ENCODE measurements at places on chromosomes 5 and 9.

DNA sequence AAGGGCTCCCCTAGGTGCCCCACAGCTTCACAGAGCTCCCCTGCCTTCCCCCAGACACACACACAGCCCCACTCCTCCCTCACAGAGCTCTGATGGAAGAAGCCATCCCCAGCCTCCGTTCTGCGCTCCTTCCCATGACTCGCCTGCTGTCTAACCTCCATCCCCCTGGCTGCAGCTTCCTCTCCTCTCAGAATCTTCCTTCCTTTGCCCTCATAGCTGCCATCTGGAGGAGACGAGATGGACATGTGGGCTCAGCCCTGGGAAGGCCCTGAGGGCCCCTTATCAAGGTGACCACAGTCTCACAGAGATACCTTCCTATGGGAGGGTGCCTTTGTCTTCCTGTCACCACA, 94.3 kb downstream of the PCDH1 start:
- DNase-seq = no peak

DNA sequence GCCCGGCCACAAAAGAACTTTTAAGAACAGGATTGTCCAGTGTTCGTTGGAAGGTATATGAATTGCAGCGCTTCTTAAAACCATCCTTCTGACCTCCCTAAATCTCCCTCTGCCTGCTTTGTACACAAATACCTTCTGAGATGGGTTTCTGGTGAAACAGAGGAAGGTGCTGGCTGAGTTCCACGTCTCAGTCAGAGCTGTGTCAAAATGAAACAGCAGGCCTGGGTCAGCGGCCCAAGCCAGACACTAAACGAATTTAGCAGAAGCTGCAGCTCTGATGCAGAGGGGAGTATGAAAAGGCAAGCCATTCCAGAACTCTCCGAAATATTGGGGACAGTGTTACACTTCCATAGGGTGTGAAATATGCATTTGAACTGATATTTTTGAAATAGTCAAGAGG, 37.8 kb upstream of the CRB2 start:
- DNase-seq = no peak

- no peak for DNase-seq
Observed at GRCh38 chr5:41509399-41510175, 814 bp downstream of the PLCXD3 start.

DNA sequence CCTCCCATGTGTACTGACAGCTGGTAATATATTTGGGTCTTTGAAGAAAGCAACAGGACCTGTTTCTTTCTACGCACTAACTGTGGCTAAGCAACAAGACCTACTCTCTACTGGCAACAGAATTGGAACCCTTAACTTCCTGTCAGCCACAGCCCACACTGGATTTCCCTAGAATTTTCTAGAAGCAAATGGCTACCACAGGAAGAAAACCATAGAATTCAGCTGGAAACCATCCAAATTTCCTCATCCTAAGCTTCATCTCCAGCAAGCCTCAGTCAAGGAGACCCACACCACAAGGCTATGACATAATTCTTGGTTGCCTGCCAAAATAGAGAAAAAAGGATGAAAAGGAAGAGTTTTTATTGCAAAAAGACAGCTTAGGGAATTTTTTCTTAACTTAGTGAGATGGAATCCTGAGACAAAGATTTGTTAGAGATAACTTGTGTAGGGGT, 171.8 kb upstream of the TNC start:
- DNase-seq = peak; percentile 41

GRCh38 chr5:170053896-170054295, 51.8 kb upstream of the FOXI1 start:
- DNase-seq = no peak

DNA sequence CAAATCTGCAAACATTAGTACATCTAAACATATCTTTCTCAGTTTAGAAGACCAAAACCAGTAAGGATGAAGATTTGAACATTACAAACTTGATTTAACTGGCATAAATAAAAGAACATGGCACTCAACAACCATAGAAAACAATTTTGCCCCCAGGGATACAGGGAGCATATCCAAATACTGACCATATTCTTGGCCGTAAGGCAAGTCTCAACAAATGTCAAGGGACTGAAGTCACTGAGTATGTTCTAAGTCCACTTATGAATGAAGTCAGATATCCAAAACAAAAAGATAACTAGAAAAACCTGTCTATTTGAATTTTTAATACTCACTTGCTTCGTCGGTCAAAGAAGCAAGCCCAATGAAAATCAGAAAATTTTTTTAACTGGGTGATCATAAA, 14.1 kb downstream of the FEM1C start:
- DNase-seq = no peak

Data from AG09309 (cell line).